ENCODE measurements at places on chromosomes 7 and 10.

GRCh38 chr10:14024329-14025202, 306.2 kb downstream of the FRMD4A start:
- no peak for DNase-seq

GRCh38 chr10:119104654-119105015, 722 bp downstream of the DENND10 start:
- no peak for DNase-seq

GRCh38 chr10:124351481-124352220, 67.1 kb downstream of the OAT start:
- DNase-seq, result no peak

GRCh38 chr10:110803239-110803749, 68.4 kb upstream of the PDCD4 start:
- DNase-seq, result no peak

DNA sequence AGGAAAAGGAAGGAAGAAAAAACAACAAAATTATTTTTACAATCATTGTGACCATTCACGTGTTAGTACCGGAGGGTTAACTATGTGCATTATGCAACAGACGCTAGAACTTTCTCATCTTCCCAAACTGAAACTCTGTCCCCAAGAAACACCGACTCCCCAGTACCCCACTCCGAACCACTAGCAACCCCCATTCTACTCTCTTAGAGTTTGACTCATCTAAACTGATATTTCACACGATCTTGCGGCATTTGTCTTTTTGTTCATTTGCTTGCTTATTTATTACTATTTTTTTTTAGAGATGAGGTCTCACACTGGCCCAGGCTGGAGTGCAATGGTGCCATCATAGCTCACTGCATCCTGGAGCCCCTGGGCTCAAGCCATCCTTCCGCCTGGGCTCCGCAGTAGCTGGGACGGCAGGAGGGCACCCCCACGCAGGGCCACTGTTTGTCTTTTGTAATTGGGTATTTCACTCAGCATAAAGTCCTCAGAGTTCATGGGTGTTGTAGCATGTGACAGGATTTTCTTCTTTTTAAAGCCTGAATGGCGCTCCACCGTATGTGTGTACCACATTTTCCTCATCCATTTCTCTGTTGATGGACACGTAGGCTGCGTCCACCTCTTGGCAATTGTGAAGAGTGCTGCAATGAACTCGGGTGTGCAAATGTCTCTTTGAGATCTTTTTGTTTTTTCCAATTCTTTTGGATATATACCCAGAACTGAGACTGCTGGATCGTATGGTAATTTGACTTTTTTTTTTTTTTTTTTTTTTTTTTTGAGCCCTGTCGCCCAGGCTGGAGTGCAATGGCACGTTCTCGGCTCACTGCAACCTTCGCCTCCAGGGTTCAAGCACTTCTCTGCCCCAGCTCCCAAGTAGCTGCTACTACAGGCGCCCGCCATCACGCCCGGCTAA, 9.5 kb downstream of the MNX1 start:
- no peak for DNase-seq

- DNase-seq, result no peak
Measured at GRCh38 chr7:31875424-31875823, 188.4 kb downstream of the PPP1R17 start.

GRCh38 chr7:46784732-46785131, 797.2 kb downstream of the TNS3 start:
- DNase-seq, result no peak

DNA sequence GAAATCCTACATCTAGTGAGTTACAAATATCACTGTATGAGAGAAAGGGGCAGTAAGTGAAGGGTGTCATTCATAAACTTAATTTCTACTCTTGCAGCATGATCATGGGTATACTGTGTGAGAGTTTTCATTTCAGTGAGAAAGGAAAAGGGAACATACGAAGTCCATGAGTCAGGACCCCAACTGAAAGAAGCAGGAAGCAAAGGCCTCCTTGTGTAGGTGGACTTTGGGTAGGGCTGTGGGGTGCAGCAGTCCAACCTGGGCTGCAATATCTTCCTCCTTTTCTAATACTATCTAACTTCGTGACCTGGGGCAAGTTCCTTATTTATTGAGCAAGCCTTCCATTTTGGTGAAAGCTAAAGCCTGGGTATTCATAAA, 248.2 kb upstream of the TCF7L2 start:
- DNase-seq, result no peak

DNA sequence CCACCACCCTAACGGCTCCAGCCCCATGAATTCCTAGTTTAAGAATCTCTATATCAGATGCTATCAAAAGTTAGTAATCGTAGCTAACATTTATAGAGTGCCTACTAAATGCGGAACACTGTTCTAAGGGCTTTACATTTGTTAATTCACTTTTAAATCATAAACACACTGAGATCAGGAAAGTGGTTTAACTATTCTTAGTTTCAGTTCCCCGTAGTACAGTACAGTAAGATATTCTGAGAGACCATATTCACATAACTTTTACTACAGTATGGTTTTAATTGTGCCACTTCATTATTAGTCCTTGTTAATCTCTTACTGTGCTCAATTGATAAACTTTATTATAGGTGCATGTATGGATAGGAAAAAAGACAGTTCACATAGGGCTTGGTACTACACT, 22.5 kb downstream of the SYPL1 start:
- no peak for DNase-seq

DNA sequence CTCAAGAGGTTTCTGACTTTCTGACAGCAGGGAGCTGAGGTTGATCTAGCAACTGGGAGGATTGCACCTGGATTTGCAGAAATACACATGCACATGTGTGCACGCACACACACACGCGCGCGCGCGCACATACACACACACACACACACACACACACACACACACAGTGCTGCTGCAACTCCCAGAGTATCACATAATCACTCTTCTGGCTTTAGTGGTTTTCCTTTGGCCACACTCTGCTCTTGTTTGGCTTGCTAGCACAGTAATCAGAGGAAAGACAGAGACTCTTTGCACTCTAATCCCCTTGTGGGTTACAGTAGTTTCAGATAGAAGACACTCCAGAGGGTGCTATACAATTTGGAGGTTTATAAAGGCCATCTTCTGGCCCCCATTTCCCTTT, 705.0 kb downstream of the AUTS2 start:
- DNase-seq, result no peak

DNA sequence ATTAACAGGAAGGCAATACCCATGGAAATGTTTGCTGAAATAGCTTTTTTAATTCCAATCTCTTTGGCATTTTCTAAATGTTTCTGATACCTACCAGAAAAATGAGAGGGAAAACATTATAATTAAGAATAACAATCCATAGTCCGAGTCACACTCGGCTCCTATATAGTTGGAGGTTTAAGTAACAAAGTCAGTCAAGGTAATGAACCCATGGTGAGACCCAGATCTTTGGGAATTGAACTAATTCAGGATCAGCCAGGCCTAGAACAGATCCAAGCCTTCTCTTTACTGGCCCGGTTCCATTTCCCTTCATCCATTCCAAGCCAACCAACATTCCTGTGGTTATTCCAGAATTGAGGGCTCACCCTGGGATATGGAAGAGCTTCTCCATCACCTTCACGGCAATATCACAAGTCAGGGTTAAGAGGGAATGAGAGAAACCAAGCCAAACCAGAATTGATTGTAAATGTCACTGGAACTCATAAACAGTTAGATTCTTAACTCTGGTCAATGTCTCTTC, 28.3 kb downstream of the ABCB4 start:
- DNase-seq, result no peak
